A172 (cell line): ENCODE measurements at places on chromosomes 7 and 10. TPM values are rescaled to one million over a fixed set of nuclear protein-coding genes. Genes with fewer than 3 reads are reported as not detected.

- no peak for DNase-seq
Measured at GRCh38 chr7:54678763-54679489, 80.1 kb downstream of the SEC61G start.

XRCC2 gene
- 9.3 and 10.8 TPM in 2 replicates for total RNA-seq

GRCh38 chr7:111014079-111014478 lies 76.8 kb upstream of the LRRN3 start:
- DNase-seq = no peak

DNA sequence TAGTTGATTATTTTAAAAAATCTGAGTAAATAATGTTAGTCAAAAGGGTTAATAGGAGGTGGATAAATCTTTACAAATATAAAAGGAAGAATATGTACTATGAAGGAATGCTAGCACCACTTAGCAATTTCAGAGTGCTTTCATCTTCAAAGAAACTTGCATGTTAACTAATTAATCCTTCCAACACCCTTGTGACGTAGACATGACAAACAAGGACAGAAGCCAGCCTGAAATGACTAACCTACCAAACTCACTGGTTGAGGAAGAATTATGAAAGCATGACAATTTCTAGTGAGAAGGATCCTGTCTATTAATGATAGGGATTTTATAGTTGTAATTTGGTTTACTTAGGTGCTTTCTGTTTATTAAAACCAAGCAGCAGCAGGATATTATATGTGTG lies 468.0 kb upstream of the FZD8 start:
- no peak for DNase-seq

GRCh38 chr10:306675-307185 lies 171.5 kb downstream of the ZMYND11 start:
- DNase-seq = no peak

GRCh38 chr10:114593816-114594468 lies 64.1 kb downstream of the ABLIM1 start:
- DNase-seq = no peak

DNA sequence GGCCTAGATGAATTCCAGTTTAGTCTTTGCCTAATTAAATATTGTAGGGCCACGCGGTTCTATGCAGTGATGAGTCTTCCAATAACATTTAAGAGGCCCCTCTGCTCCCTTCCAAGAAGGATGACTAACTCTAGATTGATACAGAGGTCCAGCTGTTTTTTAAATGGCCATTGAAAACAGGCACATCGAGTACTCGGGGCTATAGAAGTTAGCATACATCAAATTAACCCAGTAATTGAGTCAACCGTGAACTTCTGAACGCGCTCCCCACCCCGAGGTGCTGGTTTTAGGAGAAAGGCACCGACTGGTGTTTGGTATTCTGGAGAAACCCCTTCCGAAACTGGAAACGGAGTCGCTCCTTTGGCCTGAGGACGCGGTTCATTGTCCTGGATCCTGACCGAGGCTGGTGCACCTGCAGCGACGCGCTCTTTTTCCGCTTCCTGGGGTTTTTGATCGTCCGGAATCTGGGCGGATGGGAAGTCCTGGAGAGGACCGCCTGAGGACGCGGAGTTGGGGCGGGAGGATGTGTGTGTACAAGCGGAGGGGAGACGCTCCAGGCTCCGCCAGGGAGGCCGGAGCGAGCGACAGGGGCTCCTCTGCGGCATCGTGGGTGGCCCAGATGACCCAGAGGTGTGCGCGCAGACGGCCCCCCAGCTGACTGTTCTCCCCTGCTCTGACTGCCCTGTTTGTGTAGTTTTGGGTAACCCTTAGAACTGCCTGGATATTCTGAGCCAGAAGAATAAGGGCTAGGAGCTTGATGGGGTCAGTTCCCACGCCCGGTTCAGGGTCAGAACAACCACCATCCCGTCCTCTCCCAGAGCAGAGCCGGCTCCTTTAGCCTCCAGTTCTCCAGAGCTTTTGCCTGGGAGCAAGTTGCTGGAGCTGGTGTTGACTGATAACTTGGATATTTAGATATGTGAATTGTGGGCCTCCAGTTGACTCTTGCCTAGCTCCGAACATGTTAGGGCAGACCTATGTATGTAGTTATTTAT lies 711 bp downstream of the FAM221A start:
- DNase-seq = peak; percentile 60

DNA sequence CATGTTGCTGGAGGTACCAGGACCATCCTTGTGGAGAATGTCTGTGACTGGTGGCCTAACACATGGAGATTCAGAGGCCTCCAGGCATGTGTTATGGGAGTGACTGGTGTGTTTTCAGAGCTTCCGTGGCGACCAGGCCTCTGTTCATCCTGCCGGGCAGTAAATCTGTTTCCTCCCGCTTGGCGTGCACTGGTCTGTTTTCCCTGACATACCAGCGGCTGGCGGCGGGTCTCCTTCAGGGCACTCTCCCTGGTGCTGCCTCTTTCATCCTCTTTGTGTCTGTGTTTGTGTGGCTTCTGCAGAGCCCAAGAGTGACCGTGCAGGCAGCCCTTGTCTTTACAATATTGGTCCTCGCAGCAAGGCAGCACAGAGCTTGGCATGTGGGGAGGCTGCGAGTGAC lies 385.1 kb upstream of the MKI67 start:
- DNase-seq = no peak
